ENCODE measurements at places on chromosomes 13 and 19.
A peak's percentile ranks its signal among the peaks of the same experiment; 100 is the strongest.

DNA sequence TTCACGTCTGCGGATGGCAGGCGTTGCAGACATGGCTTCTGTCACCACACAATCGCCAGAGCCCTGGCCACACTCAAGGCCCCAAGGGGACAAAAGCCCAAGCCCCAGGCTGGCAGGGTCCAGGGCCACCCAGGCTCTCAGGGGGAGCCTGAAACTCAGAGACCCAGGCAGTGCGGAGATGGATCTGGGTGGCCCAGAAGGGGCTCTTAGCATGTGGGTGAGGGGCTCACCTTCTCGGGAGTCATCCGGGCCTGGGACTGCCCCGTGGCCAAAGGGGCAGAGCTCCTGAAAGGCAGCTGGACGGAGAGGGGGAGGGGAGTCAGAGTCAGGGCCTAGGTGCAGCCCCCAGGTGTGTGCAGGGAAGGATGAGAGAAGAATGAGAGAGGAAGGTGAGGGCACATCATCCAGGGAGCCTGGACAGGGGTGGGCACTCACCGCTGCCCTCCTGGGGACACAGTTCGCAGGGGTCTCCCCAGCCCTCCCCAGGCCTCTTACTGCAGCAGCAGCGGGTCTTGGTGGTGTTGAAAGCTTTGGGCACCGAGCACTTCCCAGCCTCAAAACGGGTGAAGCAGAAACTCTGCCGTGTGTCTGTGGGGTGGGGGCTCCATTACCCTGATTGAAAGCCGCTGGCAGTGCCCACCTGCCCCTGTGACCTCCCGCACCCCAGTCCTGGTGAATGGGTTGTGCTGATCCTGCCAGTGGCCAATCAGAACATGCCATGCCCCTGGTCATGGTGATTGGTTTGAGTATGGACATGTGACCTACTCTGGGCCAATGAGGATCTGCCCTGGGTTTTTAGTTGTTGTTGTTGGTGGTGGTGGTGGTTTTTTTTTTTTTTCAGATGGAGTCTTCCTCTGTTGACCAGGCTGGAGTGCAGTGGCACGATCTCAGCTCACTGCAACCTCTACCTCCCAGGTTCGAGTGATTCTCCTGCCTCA lies 37.4 kb downstream of the CCL25 start:
- DNase-seq = no peak

DNA sequence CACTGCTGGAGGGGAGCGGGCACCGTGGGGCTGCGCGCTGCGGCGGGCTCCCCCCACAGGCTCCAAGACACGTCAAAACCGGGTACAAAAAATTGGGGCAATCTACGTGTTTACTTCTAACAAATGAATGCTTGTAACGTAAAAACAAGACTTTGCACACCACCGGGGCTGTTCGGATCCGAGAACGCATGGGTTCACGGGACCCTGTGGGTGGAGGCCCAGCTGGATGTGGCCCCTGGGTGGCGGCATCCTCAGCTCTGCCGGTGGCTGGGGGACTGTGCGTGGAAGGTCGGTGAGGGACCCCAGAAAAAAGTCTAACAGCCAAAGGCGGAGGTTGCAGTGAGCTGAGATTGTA lies 10.3 kb upstream of the SLC7A10 start:
- no peak for DNase-seq

GRCh38 chr19:38434549-38435051 lies 1.1 kb downstream of the RYR1 start:
- no peak for DNase-seq

- no peak for DNase-seq
Measured at GRCh38 chr13:49113526-49114286, 106.4 kb upstream of the MLNR start.

GRCh38 chr13:113974304-113975281 lies 717 bp upstream of the C13orf46 start:
- DNase-seq = peak; percentile 5

DNA sequence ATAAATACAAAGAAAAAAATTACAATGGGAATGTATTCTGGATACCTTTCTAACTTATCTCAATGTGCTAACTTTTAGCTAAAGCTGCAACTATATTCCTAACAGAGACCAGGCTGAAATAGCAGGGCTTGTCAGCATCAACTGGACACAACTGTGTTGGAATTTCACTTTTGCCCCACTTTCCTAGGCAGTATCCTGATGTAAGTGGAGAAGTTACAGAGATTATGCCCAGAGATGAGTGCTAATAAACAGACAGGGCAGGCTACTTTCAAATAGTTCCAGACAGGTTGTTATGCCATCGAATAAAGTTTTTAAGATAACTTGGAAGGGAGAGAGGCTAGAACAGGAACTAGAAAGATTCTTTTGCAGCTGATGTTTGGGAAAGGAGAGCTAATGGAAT lies 201.9 kb downstream of the KCTD12 start:
- DNase-seq = no peak

DNA sequence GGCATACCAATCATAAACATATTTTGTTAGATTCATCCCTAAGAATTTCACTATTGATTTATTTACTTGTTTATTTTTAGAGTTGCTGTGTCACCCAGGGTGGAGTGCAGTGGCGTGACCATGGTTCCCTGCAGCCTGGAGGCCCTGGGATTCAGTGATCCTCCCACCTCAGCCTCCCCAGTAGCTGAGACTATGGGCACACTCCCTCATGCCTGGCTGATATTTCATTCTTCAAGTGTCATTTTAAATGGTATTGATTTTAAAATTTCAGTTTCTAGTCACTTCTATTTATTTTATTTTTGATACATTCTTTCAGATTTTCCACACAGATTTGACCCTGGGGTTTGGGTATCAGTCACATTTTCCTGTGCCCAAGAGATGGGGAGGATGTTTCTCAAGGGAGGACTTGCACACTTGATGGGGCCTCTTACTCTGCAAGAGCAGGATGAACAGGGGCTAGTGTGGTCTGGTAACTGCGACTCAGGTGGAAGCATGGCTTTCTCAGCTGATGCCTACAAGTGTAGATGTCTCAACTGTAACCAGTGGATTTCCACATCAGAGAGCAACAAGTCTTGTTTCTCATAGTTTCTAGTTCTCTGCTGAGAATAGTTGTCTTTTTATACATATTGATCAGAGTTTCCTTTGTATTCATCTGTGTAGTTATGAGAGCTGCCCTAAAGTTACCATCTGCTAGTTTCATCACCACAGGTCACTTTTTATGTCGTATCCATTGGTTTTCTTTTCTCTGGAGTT lies 40.2 kb downstream of the CCNE1 start:
- no peak for DNase-seq

DNA sequence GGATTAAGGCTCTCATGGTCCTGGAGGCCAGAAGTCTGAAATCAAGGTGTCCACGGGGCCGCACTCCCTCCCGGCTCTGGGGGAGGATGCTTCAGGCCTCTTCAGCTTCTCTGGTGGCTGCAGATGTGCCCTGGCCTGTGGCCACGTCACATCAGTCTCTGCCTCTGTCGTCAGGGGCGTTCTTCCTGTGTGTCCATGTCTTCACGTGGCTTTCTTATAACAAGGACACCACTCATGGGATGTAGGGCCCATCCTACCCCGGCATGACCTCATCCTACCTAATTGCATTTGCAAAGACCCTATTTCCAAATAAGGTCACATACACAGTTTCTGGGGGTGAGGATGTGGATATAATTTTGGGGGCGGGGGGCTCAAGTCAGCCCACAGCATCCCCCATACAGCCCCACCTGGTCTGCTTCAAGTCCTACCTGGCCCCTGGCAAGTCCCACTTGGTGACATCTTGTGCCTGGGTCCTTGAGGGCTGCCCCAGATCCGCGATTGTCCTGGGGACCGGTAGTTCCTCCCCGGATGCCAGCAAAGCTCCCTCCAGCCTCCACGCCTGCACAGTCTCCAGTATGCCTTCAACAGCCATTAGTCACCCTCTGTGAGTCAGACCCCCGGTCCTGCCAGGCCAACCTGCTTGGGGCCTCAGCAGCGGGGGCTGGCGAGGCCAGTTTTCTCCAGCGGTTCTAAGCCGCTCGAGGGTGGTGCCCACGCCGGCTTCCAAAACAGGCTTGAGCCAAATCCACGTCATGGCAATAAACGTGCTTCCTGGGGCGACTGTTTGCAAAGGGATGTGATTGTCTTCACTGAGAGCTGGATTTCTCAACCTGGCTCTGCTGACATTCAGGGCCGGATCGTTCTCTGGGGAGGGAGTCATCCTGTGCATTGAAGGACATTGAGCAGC lies 32.2 kb downstream of the MYO9B start:
- peak; percentile 80 for DNase-seq

DNA sequence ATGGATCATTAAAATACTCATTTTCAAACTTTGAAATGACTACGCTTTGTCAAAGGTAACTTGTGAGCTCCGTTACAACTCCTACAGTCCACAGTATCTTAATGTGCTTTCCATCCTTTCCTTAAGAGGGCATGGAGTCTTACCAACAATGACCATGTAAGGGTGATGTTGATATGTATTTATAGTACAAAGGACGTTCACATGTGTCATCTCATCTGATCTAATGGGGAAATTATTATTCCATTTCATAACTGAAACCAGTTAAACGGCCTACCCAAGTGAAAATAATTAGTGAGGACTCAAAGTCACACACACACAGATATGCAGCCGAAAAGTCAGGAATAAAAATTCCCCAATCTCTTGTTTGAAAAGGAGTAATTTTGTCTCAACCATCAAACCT lies 9.6 kb downstream of the USP12 start:
- DNase-seq = no peak

DNA sequence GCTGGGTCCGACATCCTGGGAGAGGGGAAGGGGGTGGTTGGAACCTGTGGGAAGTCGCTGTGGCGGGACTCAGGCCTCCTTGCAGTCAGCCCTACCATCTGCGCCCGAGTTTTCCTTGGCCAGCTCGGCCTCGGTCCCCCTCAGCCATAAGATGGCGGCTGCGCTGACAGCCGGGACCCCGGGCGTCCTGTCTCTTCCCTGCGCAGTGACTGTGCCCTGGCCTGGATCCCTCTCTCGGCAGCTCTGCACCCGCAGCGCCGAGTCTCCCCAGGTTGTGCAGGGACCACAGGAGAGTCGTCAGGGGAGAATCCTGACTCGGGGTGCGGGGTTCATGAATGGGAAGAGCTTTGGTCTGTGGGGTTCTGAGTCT lies 345 bp downstream of the ZNF257 start:
- no peak for DNase-seq

- peak; percentile 78 for DNase-seq
Measured at GRCh38 chr19:10836479-10837330, 693 bp upstream of the TMED1 start.

DNA sequence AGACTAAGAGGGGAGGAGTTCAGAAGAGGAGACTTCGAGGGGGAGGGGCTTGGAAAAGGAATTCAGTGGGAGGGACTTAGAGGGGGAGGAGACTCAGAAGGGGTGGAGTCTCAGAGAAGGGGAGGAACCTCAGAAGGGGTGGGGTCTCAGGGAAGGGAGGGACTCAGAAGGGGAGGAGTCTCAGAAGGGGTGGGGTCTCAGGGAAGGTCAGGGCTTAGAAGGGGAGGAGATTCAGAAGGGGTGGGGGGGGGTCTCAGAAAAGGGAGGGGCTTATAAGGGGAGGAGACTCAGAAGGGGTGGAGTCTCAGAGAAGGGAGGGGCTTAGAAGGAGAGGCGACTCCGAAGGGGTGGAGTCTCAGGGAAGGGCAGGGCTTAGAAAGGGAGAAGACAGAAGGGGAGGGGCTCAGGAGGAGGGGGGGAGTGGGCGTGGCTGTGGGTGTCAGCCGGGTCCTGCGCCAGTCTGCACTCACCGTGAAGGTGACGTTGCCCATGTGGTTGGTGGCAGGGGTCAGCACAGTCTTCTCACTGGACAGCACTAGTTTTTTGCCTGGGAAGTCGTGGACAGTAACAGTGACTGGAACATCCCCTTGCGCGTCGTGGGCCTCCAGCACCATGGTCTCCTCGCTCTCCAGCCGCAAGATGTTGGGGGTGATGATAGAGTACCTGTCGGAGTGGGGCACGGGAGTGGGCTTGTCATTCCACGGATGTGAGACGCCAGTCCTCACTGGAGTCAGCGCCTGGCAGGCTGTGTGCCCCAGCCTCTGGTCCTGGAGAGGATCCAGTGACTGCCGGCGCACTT lies 1.5 kb downstream of the C3 start:
- DNase-seq = peak; percentile 38

GRCh38 chr19:16861834-16862233 lies 27.0 kb upstream of the F2RL3 start:
- no peak for DNase-seq

DNA sequence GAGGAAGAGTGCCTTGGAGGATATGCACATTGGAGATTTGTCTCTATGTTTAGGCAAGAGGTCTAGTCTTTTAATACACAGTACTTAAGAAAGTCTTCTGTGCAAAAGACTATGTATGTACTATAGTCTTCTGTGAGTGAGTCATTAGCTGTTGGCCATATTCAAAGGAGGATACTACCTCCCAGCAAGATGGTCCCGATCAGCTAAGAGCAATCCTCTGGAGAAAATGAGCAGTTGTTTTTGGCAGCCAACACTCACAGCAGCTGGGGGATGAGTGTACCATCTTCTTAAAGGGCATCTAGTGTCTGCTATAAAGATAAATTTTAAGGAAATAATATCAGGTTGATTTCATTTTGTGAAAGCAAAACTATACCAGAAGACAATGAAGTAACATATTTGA lies 487.8 kb downstream of the KCTD12 start:
- DNase-seq = no peak

DNA sequence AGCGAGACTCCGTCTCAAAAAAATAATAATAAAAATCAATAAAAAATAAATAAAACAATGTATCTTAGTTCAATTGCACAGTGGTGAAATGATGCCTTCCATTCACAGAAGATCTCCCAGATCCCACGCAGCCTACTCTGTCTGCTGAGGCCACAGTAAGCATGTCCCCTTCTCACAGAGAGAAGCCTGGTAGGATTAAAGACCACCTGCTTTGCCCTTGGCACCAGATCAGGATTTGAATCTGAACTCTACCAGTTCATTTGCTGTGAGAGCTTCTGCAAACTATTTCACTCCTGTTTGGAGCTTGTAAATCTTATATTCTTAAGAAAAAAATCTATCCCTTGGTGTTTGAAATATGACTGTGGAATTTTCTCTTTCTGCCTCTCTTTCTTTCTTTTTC lies 2.2 kb upstream of the SLC7A1 start:
- no peak for DNase-seq

GRCh38 chr13:45781553-45782326 lies 69.8 kb downstream of the SIAH3 start:
- peak; percentile 97 for DNase-seq

DNA sequence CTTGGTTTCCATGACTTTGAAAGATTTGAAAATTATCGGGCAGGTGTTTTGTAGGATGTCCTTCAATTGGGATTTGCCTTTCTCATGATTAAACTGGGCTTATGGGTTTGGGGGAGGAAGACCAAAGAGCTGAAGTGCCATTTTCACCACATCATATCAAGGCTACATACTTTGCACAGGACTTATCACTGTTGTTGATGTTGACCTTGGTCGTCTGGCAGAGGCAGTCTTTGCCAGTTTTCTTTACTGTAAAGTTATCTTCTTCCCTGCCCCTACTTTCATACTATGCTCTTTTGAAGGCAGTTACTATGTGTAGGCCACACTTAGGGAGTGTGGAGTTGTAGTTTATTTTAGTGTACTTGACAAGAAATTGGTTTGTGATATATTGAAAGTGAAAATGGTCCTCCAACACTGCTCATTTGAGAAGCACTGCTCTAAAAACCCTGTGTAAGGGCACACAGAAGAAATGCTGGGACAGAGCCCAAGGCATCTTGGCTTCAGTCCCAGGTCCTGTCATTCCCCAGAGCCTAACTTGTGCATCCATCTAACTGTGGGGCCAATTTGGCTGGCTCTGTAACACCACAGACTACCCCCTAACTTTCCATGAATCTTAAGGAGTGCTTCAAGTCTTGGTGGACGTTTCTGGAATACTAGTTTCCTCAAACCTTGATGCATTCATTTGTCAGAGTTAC lies 384.9 kb downstream of the KCNRG start:
- DNase-seq = peak; percentile 34

GRCh38 chr13:27182844-27183497 lies 11.4 kb upstream of the USP12 start:
- peak; percentile 46 for DNase-seq
